ENCODE measurements at places on chromosomes 2 and 18. TPM values are rescaled to one million over a fixed set of nuclear protein-coding genes. Genes with fewer than 3 reads are reported as not detected.

GPR55 gene
- 0.20 TPM for polyA plus RNA-seq

ASB18 gene
- not detected for polyA plus RNA-seq

CNTNAP5 gene
- polyA plus RNA-seq: not detected

MYCN gene
- not detected for polyA plus RNA-seq

RFX8 gene
- 5.9 TPM for polyA plus RNA-seq

CD28 gene
- 0.10 TPM for polyA plus RNA-seq

SIX3 gene
- not detected for polyA plus RNA-seq

MC4R gene
- polyA plus RNA-seq: 0.14 TPM

TIMM21 gene
- 91.6 TPM for polyA plus RNA-seq

ZNF521 gene
- polyA plus RNA-seq: 7.8 TPM

UGT1A4 gene
- polyA plus RNA-seq: not detected

UGT1A8 gene
- not detected for polyA plus RNA-seq

TMEFF2 gene
- polyA plus RNA-seq: not detected

SEPTIN2 gene
- polyA plus RNA-seq: 512 TPM

FASTKD1 gene
- polyA plus RNA-seq: 15.7 TPM

CYP1B1 gene
- 112 TPM for polyA plus RNA-seq

FAP gene
- polyA plus RNA-seq: 200 TPM

CREB1 gene
- 37.7 TPM for polyA plus RNA-seq

VWA3B gene
- not detected for polyA plus RNA-seq

SLC39A10 gene
- polyA plus RNA-seq: 48.0 TPM

DNER gene
- polyA plus RNA-seq: 0.16 TPM

ZNF385B gene
- 0.30 TPM for polyA plus RNA-seq

DDX18 gene
- 35.8 TPM for polyA plus RNA-seq

SULT1C4 gene
- polyA plus RNA-seq: not detected

SLC19A3 gene
- polyA plus RNA-seq: 0.71 TPM

CYTIP gene
- polyA plus RNA-seq: not detected

TRIM54 gene
- not detected for polyA plus RNA-seq

GBX2 gene
- polyA plus RNA-seq: not detected

DSG4 gene
- polyA plus RNA-seq: not detected

RAX gene
- not detected for polyA plus RNA-seq

SNTG2 gene
- not detected for polyA plus RNA-seq

CXCR4 gene
- 0.16 TPM for polyA plus RNA-seq

CPLX4 gene
- polyA plus RNA-seq: not detected

NOP58 gene
- 66.8 TPM for polyA plus RNA-seq

Measured in GM23248 (cell line).